ENCODE measurements at places on chromosomes 7 and 10. TPM values are rescaled to one million over a fixed set of nuclear protein-coding genes. Genes with fewer than 3 reads are reported as not detected.

GRCh38 chr10:17479822-17480221 is 25.4 kb upstream of the ST8SIA6 start:
- no peak for DNase-seq
- H3K27ac ChIP-seq = no peak overlapping the region
- H3K4me3 ChIP-seq = no peak overlapping the region
- H3K27me3 ChIP-seq = peaks cover 29% of the 10 kb centered on the region
- H3K36me3 ChIP-seq = no peaks in the 10 kb centered on the region

DNA sequence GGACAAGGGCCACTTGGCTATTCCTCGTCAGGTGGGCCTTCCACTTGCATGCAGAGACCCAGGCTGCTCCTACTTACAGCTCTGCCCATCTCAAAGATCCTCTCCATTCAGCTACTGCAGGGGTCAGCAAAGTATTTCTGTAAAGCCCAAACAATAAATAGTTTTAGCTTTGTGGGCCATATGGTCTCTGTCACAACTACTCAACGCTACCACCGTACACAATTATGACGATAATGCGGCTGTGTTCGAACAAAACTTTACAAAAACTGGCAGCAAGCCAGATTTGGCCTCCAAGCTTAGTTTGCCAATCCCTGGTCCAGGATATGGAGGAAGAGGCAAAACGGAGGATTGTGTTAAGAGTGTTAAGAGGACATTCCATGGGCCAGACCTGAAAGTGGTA is 12.8 kb downstream of the RAB11FIP2 start:
- peaks cover 13% of the 10 kb centered on the region for H3K36me3 ChIP-seq
- H3K27me3 ChIP-seq = no peaks in the 10 kb centered on the region
- H3K4me3 ChIP-seq = no peak overlapping the region
- H3K27ac ChIP-seq = peak overlapping the region; percentile 5

GRCh38 chr10:131724169-131724545 is 176.7 kb upstream of the PPP2R2D start:
- H3K4me3 ChIP-seq = no peak overlapping the region
- DNase-seq = no peak
- H3K27me3 ChIP-seq = peaks cover 2% of the 10 kb centered on the region

DNA sequence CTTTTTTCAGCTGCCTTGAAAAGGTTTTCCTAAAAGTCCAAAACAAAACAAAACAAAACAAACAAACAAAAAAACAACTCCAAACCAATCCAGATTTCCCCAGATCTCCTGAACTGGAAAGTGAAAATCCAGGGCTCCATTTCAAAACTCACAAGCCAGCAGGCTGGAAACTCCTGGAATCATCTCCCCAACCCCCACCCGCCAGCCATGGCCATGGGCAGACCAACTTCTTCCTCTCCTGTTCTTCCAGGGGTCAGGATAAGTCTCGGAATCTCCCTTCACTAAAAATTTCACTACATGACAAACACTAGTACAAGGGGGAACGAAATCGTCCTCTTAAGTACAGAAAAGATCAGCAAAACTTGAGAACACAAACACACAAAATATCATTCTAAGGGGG is 40.4 kb downstream of the GNA12 start:
- peaks cover 3% of the 10 kb centered on the region for H3K27me3 ChIP-seq
- no peaks in the 10 kb centered on the region for H3K36me3 ChIP-seq
- DNase-seq = no peak
- H3K27ac ChIP-seq = no peak overlapping the region
- no peak overlapping the region for H3K4me3 ChIP-seq

DNA sequence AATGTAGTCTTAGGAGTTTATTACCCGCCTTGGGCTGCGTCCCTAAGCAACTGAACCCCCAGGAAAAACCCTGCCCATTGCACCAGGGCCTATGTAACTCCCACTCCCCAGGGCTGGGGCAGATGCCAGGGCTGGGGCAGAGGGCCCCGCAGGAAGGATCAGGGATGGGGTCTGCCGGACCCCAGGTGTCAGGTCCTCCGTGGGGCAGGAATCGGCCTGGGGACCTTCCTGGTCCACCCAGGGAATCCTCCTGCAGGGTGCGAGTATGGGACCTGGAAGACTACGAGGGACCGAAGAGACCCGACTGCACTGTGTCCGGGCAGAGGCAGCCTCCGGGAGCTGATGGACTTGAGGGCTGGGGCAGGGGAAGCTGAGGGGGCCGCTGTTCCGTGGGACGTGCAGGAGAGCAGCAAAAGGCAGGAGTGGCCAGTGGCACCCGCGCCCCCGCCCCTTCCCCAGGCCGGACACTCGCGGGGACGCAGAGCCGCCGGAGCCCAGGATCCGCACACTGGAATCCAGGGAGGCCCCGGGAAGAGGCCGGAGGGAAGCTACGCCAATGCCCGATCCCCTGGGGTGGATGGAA is 2.5 kb upstream of the ATP5MF start:
- H3K27me3 ChIP-seq = peaks cover 2% of the 10 kb centered on the region
- H3K36me3 ChIP-seq = peaks cover 24% of the 10 kb centered on the region
- peaks cover 34% of the 10 kb centered on the region for H3K4me1 ChIP-seq
- no peak overlapping the region for H3K27ac ChIP-seq
- H3K4me3 ChIP-seq = no peak overlapping the region
- no peak for DNase-seq

- DNase-seq = no peak
- no peak overlapping the region for H3K27ac ChIP-seq
- no peaks in the 10 kb centered on the region for H3K36me3 ChIP-seq
- H3K27me3 ChIP-seq = peaks cover 53% of the 10 kb centered on the region
- H3K4me1 ChIP-seq = peaks cover 10% of the 10 kb centered on the region
These were observed 22.4 kb upstream of the PPA1 start for GRCh38 chr10:70255329-70256299.

The CD36 gene
- not detected for total RNA-seq
